Activated T-cell treated with anti-CD3 and anti-CD28 coated beads, Interleukin-2, amount 50 U/mL, for 72 hours (primary cell): ENCODE measurements at places on chromosomes 3 and 15.

DNA sequence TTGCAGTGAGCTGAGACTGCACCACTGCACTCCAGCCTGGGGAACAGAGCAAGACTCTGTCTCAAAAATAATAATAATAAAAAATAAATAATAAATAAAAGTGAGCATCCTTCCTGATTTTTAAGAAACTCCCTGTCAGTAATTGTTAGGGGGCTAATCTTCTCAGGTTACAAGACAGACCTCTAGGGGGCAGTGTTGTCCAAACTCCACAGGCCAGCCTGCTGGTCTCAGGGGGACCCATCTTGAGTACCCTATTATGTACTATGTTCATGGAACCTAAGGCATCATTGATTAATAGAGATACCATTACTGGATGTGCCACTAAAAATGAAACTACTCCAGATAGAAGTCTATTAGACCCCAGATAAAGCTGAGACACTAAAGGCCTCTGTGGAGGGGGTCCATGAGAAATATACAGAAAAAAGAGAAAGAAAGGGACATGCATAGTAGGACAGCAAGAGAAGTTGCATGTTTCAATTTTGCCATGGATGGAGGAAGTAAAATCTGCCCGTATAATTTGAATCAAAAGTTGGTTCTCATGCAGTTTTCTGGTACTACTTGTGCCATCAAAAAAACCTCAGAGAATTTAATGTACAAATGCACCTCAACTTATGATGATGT, 85.5 kb upstream of the CDV3 start:
- DNase-seq: peak; percentile 66

GRCh38 chr15:61639491-61639890, 410.4 kb upstream of the RORA start:
- DNase-seq: no peak

DNA sequence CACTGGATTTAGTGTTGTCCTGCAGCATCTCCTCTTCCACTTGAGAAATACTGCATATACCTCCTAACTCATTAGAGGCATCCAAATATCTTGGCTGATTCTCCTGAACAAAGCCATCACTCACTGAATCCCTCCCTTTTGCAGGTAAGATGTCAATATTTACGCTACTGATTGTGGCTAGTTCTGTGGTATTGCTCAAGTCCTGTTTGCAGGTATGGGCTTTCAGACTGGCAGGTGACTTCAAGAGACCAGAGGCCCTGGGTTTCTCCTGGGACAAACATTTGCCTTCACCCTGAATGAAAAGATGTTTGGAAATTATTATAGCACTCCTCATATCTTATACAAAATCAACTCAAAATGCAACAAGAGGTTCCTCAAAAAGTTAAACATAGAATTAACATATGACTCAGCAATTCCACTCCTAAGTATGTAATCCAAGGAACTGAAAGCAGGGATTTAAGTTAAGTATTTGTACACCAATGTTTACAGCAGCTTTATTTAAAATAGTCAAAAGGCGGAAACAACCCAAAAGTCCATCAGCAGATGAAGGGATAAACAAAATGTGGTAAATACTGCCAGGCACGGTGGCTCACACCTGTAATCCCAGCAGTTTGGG, 18.6 kb downstream of the NEK4 start:
- DNase-seq: no peak

GRCh38 chr3:45546716-45547701, 47.5 kb upstream of the LIMD1 start:
- DNase-seq: peak; percentile 53

DNA sequence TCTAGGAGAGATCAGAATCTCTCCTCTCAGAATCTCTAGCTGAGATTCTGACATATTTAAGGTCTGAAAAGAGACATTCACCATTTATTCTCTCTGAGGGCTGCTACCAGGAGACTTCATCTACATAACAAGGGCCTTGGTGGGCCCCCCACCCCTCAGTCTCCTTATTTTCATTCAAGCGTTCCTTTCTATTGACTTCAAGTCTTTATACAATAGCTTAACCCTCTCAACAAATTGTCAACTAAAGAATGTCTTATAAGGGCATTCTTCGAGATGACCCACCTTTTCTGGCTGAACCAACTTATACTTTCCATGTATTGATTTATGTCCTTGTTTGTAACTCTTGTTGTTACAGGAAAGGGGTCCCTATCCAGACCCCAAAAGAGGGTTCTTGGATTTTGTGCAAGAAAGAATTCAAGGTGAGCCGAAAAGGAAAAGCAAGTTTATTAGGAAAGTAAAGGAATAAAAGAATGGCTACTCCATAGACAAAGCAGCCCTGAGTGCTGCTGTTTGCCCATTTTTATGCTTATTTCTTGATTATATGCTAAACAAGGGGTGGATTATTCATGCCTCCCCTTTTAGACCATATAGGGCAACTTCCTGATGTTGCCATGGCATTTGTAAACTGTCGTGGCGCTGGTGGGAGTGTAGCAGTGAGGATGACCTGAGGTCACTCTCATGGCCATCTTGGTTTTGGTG, 209.5 kb upstream of the ALCAM start:
- DNase-seq: no peak

DNA sequence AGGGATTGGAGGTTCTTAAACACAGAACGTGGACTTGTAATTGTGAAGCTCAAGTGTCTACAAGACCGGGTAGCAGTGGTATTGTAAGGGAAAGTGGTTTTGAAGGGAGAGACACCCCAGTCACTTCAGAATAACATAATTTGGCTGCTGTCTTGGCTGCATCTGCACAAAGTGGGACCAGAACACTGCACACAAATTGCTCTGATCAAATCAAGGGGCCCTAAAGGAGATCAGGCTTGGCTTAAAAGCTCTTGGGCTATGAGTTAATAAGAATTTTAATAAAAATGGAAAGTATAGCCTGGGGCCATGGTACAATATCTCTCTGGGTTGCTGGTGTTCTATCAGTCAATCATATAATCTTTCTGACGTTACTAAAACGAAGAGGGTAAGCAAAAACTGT, 356.1 kb upstream of the ICE2 start:
- no peak for DNase-seq
